ENCODE measurements at places on chromosomes 13 and 19.

DNA sequence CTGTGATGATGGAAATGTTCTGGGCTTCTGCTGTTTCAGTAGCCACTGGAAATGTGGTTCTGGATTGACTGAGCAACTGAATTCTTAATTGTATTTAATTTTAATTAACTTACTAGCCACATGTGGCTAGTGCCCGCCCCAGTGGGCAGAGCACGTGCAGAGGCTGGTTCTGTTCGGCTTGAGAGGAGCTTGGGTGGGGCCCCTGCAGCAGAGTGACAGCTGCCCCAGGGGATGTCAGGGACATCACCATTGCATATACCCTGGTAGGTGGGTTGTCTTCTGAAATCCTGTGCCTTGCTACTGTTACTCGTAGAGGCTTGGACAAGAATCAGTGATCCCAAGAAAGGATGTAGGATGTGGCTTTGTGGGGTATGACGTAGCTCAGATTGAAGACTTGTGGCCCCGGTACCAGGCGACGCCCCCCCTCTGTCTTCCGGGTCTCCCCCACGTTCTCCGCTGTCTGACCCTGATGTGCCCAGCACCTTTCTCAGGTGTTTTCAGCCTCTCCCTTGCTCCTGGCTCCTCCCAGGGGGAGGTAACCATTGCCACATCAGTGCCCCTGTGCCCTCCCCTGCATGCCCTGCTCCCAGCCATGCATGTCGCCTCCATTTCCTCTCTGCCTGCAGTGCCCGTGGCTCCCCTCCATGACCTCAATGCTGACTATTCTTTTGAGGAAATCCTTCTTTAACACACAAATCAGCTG, 102.6 kb upstream of the RNF113B start:
- no peak for DNase-seq

DNA sequence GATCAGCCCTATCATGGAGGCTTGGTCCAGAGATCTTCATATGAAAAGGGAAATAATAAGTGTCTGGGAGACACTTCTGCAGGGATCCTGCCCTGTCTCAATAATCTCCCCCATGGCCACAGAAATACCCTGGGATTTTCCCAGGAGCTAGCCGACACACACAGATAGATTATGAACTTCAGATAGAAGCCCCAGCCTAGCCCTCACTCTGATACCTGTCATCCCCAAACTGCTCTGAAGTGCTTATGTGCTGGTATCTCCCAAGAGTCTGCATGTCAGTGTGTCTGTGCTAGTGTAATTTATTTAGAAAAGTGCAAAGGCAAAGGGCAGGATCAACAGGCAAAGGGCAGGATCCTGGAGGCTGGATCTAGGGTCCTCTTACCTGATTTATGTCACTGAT, 38.7 kb upstream of the ZNF766 start:
- DNase-seq = no peak

GRCh38 chr13:29118471-29118870, 298.3 kb downstream of the MTUS2 start:
- DNase-seq = no peak

DNA sequence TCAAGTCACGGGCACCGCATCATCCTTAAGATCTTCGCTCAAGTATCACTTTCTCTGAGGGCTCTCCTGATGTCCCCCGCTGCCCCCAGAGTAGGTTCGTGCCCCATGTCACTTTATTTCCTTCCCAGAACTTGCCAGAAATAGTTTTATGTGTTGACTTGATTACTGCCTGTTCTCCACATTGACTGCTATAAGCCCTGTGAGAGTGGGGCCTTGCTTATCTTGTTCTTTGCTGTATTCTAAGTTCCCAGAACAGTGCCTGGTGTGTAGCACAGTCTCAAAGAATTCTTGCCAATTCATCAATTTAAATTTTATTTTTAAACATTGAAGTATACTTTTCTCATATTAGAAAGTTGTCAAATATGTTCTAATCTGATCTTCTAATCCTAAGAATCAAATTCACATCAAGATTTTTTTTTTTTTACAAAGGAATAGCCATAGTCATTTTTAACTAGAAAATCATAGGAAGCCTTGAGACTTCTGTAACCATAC, 32.1 kb upstream of the GPR183 start:
- DNase-seq = no peak

- no peak for DNase-seq
Measured at GRCh38 chr19:31254180-31254551, 95.1 kb downstream of the TSHZ3 start.

GRCh38 chr13:113749967-113750366, 9.1 kb upstream of the TMEM255B start:
- DNase-seq = no peak

DNA sequence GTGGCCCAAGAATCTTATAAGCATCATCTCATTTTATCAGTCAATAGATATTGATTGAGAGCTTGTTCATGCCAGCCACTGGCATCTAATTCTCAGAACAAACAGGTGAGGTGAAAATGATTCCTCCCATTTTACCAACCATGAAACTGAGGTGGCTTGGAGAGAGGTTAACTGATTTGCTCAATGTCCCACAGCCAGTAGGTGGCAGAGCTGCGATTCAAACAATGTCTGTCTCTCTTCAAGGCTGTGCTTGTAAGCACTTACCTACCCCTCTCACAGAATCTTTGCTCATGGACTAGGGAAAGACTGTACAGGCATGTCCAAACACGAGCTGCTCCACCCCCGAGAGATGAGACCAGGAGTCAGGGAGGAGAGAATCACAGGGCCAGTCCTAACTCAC, 21.5 kb upstream of the GSX1 start:
- no peak for DNase-seq

DNA sequence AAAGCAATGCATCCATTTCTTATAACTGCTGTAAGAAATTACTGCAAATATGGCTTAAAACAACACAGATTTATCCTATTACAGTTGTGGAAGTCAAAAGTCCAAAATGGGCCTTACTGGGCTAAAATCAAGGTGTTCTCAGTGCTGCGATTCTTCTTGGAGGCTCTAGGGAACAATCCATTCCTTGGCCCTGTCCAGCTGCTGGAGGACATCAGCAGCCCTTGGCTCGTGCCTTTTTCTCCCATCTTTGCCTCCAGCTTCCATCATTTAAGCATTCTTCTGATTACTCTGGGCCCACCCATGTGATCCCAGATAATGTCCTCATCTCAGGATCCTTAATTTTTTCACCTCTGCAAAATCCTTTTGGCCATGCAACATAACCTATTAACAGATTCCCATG, 607.1 kb downstream of the DCT start:
- no peak for DNase-seq

DNA sequence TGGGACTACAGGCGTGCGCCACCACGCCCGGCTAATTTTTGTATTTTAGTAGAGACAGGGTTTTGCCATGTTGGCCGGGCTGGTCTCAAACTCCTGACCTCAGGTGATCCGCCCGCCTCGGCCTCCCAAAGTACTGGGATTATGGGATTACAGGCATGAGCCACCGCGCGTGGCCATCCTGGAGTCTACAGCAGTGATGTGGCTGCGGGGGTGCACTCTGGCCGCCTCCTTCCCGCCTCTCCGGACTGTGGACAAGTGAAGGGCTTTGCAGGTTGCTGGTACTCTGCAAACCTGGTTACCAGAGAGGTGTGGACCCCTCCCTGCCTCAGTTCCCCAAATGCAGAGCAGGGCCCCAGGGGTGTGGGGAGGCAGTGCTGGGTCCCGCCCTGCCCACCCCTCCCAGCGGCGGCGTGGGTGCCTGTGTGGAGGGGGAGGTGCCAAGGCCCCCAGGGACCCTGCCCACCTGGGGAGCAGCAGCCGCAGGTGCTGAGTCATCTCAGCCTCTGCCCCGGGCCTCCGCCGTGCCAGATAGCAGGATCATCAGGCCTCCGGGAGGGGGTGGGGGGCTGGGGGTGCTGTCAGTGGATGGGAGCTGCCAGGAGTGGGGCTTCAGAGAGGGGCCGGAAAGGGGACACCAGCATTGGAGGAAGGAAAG, 23.1 kb downstream of the ARID3A start:
- DNase-seq = no peak

DNA sequence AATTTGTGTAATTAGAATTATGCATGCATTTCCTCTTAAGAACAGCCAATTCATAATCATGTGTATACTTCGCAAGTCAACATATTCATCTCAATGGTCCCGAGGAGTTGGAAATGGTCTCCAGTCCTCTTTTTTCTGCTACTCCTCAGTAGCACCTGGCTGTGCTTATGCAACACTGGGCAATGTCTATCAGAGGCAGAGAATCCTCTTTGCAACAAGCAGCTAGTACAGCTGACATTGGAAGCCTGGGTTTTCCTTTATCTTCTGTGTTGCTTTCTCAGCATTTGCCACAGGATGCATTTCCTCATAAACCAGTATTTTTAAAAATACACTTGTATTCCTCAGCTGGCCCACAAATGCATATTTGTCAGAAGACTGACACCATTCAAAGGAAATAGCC, 405.3 kb upstream of the GPC6 start:
- DNase-seq = no peak

GRCh38 chr19:39968789-39969188, 2.2 kb upstream of the PSMC4 start:
- no peak for DNase-seq

GRCh38 chr13:98068521-98068920, 74.4 kb upstream of the FARP1 start:
- DNase-seq = no peak

GRCh38 chr19:10829967-10830366, 6.0 kb downstream of the TMED1 start:
- no peak for DNase-seq

DNA sequence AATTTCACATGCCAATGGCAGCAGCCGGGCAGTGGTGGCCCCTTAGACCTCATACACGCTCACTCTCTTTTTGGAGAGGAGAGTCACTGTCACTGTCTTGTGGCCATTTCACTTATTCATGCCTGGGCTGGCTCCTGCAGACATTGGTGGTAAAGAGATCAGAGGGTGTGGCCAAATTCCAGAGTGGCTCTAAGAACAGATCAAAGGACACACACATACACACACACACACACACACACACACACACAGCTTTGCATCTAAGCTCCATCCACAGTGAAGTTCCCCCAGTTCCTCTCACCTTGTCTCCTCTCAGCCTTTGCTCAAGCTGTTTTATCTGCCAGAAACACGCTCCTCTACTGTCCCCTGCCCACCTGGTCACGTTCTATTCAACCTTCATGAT, 46.5 kb upstream of the KPNA3 start:
- no peak for DNase-seq

DNA sequence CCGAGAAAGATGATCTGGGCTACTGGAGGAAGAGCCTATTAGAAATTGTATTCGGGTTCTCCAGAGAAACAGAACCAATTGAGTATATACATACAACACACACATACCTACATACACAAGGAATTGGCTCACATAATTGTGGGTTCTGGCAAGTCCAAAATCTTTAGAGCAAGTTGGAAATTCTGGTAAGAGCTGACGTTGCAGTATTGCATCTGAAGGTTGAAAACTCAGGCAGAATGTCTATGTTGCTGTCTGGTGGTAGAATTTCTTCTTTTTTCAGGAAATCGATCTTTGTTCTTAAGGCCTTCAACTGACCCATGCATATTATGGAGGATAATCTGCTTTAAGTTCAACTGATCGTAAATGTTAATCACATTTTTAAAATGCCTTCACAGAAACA, 15.5 kb upstream of the OLFM4 start:
- no peak for DNase-seq

- DNase-seq = no peak
Measured at GRCh38 chr13:112669881-112670499, 19.8 kb upstream of the ATP11A start.

GRCh38 chr19:39328046-39328705, 7.5 kb upstream of the LRFN1 start:
- DNase-seq = peak; percentile 94

DNA sequence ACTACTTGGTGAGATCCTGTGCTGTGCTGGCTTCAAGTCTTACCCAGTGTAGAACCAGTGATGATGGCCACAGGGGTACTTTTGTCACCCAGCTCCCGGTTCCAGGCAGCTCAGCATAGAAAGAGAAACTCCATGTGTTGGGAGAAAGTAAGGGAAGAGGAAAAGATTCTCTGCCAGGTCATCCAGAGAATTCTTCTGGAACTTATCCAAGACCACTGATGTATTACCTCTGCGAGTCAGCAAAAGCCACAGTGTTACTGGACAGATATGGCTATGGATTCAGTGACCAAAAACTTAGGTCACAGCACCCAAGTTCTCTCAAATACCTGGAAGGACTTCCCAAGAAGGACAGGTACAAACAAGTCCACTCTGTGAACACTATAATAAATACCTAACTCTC, 399.5 kb upstream of the MIR17HG start:
- DNase-seq = no peak

All from right cardiac atrium (tissue), 5 donors.